ENCODE measurements at places on chromosomes 6 and 20.

GRCh38 chr6:79070206-79070825 lies 7.7 kb downstream of the PHIP start:
- no peak for DNase-seq

GRCh38 chr20:31822421-31823330 lies 3.5 kb downstream of the MYLK2 start:
- peak; percentile 65 for DNase-seq

- DNase-seq: no peak
These were observed 96.6 kb downstream of the ZFAND3 start for GRCh38 chr6:37916149-37916548.

DNA sequence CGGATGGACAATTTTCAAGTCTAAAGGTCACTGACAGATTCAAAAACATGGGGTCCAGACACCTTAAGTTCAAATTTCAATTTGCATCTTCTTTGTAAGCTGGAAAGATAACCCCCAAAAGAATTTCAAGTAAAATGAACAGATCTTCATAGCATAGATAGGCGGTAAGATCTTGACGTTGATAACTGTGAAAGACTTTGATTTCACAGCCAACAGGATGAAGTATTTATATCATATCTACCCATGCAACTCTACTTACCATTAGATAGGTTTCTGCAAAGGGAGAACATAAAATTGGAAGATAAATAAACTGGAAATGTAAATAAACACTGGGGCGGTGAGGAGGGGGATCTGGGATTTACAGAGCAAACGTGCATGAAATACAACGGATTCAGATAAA lies 137.8 kb downstream of the IPCEF1 start:
- no peak for DNase-seq

DNA sequence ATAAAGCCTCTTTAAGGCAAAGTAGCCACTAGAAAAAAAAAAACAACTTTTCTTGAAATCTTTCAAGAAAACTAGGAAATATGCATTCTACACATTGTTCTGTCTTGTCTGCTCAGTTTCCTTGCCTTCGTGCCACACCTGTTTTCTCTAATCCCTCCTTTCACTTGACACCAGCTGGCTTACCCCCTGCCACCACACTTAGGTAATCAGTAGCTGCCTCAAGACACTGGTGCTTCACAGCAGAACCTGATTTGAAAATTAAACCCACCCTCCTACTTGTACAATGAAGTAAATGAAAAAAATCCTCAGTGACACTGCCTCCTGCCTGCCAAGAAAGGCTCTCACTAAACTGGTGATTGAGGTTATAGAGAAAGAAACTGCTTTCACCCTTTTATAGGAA lies 45.8 kb upstream of the SCML4 start:
- DNase-seq: no peak
